NCI-H1105 (cell line): ENCODE measurements at places on chromosomes 5 and 9.

- DNase-seq: no peak
These were observed 267.7 kb downstream of the ADAMTS6 start for GRCh38 chr5:65213921-65214525.

GRCh38 chr9:106059886-106060285, 365.5 kb downstream of the TMEM38B start:
- DNase-seq: no peak

DNA sequence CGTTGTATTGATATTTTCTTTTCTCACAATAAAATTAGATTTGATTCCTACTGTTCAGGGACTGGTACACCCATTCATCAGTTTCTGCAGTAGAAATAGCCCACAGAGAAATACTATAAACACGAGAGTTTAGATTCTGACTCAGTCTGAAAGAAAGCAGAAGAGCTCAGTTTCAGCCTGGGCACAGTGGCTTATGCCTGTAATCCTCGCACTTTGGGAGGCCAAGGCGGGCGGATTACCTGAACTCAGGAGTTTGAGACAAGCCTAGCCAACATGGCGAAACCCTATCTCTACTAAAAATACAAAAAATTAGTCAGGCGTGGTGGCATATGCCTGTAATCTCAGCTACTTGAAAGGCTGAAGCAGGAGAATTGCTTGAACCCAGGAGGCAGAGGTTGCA, 8.6 kb downstream of the ITK start:
- DNase-seq: no peak

GRCh38 chr5:54446379-54446732, 9.1 kb upstream of the HSPB3 start:
- no peak for DNase-seq

DNA sequence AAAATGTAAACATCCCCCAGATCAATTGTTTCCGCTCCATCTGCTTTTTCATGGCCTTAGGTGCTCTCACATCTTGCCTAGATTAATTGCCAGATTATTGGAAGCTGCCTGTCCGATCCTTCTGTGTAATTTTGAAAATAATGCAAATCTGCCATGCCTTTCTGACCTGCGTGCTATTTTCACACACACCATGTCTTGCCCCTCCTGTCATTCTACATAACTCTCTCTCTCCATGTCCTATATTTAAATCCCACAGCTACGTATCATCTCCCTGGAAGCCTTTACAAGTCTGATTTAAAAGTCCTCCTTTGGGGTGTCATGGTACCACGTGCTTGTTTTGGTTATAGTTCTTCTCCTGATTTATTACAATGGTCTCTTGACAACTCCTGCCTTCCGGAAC, 247.6 kb upstream of the ELAVL2 start:
- no peak for DNase-seq

DNA sequence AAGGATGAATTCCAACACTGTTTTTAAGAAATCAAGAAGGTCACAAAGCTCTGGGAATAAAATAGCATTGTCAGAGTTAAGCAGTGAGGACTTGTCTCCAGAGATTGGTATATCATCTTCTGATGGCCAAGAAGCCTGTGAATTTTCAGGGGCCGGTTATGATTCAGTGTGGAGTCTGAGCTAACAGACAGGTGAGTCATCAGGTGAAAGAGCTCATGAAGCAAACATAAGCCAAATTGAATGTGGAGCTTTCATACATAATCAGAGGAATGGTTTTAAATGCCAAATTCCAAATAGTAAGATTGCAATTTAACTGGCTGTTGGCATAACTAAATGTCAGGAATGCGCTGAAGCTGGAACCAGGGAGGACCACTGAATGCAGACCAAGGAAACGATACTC, 494.2 kb downstream of the MTRR start:
- DNase-seq: no peak

DNA sequence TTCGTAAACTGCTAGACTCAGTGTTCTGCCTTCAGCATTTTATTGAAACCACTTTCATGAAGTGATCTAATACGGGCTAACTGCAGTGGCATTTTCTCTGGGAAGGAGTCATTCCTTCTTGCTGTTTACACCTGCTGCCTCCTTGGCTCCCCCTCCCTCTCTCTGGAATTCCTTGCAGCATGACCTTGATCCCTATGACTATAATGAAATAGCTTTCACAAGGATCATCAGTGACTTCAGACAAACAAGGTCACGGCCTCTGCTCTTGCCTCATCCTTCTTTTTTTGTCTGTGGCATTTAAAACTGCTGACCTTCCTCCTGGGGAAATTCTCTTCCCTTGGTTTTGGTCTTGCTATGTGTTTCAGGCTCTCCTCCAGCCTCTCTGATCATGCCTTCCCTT, 90.2 kb downstream of the ZNF462 start:
- no peak for DNase-seq
